CD4-positive, alpha-beta T cell treated with Interleukin-15 for 4 hours (primary cell): ENCODE measurements at places on chromosomes 12 and 14.

GRCh38 chr14:102591372-102591943, 991 bp upstream of the RCOR1 start:
- DNase-seq, result peak; percentile 9

- DNase-seq, result peak; percentile 20
These were observed 21.0 kb downstream of the RPGRIP1 start for GRCh38 chr14:21300892-21301291.

- DNase-seq, result no peak
These were observed 115.6 kb downstream of the CCER1 start for GRCh38 chr12:90839346-90839745.

DNA sequence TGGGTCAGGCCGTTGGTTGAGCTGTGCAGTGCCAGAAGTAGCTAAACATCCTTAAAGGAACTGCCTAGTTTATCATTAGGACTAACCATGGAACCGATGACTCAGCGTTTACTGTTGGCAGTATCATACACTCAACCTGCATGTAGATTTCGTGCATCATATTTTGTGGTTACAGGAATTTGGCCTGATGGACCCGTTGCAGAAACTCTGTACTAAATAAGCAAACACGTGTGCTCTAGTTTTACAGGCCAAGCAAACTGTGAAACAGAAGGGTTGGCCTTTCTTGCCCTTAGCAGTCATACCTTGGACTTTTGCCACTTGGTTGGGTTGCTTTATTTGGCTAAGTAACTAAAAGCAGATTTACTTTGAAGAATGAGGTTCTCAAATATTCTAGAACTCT, 35.6 kb downstream of the DGLUCY start:
- no peak for DNase-seq

DNA sequence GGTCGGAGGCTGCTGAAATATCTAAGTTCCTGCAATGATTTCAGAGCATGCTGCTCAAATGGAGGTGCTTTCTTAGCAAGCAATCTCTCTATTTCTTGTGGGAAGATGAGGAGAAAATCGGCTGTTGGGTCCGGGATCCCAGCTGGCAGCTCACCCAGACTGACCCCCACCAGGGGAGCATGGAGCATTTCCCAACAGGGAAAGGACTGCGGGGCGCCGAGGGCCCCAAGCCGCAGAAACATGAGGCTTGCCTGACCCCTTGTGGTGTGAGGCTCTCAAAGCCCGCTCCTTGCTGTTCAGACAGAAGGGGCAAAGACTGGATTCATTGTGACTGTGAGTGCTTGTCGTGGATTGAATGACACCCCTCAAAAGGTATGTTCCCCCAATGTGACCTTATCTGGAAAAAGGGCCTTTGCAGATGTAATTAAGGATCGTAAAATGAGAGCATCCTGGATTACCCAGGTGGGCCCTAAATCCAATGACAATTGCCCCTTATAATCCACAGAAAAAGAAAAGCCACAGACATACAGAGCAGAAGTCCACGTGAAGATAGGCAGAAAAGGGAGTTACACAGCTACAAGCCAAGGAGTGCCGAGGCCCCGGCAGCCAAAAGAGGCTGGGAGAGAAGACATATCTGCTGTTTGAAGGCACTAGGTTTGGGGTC, 116.3 kb upstream of the VASH1 start:
- no peak for DNase-seq

- no peak for DNase-seq
These were observed 36.6 kb upstream of the ATP2B1 start for GRCh38 chr12:89745286-89745685.

GRCh38 chr12:19402743-19403431, 36.4 kb upstream of the AEBP2 start:
- DNase-seq, result no peak

GRCh38 chr14:78405079-78405856, 235.1 kb downstream of the NRXN3 start:
- DNase-seq, result no peak

- no peak for DNase-seq
These were observed 33.3 kb downstream of the DTX1 start for GRCh38 chr12:113089839-113090238.

GRCh38 chr12:91871751-91872150, 273.9 kb downstream of the BTG1 start:
- DNase-seq, result no peak

DNA sequence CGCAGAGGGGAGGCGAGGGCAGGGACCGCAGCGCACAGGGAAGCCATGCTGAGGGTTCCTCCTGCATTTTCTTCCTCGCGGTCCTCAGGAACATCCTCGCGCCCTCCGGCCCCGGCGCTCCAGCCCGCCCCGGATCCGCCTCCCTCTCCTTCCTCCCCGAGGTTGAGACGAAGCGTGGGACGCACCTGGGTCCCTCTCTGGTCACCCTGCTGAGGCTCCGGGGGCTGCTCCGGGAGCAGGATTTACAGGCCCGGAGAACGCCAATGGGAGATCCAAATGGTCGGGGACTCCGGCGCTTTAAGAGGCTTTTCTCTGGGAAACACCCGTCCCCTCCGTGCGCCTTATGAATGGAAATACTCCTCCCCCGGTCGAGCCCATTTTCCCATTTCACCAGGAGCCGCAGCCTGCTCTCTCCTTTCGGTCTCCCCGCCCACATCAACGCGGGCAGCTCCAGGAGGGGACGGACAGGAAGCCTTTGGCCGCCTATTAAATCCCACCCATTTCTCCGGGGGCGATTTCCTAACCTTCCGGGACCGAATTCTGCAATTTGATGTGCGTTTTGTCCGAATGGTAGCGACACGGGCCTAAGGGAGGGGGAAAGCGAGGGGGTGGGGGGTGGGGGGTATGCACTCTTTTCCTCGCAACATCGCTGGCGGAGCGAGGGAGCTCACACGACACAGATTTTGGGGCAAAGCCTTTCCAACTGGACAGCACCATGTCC, at the start of gene UNC79:
UNC79 (plus strand) TSS at position 625 of the 721 bp plus-strand sequence; CDS start at position 716, 91 bp downstream.
- no peak for DNase-seq

- DNase-seq, result no peak
These were observed 136.7 kb upstream of the LRIG3 start for GRCh38 chr12:59056966-59057365.

GRCh38 chr14:69354383-69355153, 43.5 kb downstream of the ERH start:
- DNase-seq, result peak; percentile 65
